ENCODE measurements at places on chromosomes 16 and 17.

GRCh38 chr16:84141143-84141670 is 3.8 kb downstream of the HSDL1 start:
- DNase-seq = peak; percentile 15

GRCh38 chr16:60755907-60756306 is 1280.3 kb downstream of the CDH8 start:
- DNase-seq = no peak

DNA sequence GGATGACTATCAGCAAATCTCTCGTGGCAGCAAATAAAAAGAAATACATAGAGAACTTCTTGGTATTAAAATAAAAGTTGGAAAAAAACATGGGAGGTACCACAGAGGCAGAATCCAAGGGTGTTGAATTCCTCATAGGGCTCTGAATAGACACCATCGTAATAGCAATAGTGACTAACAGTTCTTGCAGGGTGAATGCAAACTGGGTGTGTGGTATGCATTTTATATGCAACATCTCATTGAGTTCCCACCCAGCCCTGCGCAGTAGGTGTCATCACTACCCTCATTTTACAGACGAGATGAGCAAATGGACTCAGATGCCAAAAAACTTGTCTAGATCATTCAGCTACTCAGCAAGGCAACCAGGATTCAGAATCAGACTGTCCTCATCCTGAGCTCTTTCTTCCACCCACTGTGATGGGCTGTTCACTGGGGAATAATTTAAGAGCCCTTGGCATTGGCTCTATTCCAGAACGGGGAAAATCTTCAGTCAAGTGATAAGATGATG is 354.6 kb upstream of the CDH11 start:
- DNase-seq = no peak

DNA sequence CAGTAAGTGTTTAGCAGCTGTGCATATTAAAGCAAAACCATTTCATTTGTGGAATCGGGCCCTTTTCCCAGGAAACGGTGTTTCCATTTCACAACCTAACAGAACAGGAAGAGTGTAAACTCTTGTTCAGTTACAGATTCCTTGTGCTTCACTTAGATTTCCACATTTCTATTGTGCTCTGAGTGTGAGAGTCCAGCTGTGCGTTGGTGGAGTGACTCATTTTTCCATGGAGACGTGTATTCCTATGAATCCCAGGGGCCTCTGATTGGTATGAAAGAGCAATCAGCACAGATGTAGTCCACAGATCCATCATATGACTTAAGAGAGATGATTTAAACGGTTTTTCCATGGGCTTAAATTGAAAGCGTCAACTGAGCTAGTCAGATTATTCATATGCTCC is 13.3 kb upstream of the CAVIN1 start:
- DNase-seq = no peak

DNA sequence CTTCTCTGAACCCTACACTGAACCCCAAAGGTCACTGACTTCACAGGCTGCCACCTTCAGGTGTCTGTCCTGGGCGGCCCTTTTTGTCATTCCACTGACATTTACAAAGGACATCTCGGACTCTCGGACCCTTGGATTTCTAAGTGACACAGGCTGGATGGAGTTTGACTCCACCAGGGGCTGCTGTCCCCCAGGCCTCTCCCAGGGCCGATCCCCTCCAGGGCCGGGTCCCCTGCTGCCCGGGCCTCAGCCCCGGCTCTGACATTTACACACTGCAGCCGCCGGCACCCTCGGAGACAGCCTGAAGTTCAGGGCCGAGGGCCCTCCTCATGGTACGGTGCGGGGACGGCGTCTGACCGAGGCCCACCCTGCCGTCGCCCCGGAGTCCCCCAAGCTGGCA is 24.1 kb downstream of the CACNA1H start:
- DNase-seq = no peak

- DNase-seq = no peak
Measured at GRCh38 chr17:78697554-78698343, 84.3 kb downstream of the CYTH1 start.

- DNase-seq = no peak
Measured at GRCh38 chr17:61833536-61834193, 29.7 kb downstream of the BRIP1 start.

DNA sequence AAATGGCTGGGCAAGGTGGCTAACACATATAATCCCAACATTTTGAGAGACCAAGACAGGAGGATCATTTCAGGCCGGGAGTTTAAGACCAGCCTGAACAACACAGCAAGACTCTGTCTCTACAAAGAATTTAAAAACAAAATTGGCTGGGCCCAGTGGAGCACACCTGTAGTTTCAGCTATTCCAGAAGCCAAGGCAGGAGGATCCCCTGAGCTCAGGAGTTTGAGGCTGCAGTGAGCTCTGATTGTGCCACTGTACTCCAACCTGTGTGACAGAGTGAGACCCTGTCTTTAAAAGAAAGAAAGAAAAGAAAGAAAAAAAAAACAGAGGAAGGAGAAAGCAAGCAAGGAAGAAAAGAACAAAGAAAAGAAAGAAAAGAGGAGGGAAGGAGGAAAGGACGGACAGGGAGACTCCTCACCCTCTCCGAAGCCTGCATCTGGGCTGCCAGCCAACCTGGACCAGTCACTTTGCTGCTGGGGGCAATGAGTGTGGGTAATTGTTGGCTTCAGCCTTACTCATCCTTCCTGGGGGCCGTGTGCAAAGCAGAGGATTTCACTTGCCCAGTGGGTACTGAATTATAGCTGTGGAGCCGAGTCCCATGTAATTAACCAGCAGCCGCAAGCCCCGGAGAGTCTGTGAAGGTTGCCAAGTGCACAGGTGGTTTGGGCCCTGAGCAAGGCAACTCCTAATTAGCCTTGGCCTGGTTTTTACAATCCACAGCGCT is 6.7 kb upstream of the MT4 start:
- no peak for DNase-seq

DNA sequence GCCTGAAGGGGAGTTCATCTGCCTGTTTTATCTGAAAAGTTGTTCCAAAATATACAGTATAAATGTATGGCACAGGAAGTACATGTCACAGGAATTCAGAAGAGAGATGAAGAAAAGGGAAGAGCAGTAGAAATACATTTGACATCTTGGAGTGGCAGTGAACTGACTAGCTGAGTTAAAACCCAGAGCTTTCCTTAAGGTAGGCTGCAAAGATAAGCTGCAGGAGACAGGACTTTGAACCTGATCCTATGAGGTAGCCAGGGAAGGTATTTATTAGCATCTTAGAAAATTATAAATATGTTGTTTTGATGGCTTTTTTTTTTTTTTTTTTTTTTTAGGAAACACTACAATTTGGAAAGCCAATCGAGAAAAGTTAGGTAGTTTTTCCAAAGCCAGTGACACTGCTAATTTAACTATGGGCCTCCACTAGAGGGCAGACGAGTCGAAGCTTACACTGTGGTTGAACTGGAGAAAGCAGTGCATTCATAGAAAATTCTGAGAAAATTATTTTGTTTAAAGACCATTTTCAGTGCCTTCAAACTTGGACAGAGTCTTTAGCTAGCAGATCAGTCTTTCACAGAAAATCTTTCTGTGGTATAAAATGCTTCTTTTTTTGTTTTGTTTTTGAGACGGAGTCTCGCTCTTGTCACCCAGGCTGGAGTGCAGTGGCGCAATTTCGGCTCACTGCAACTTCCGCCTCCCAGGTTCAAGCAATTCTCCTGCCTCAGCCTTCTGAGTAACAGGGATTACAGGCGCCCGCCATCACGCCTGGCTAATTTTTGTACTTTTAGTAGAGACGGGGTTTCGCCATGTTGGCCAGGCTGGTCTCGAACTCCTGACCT is 122.3 kb downstream of the SSH2 start:
- peak; percentile 74 for DNase-seq
